Ovary (tissue), 10 donors: ENCODE measurements at places on chromosomes 2 and 18. TPM values are rescaled to one million over a fixed set of nuclear protein-coding genes. Genes with fewer than 3 reads are reported as not detected.
A peak's percentile ranks its signal among the peaks of the same experiment; 100 is the strongest.

DNA sequence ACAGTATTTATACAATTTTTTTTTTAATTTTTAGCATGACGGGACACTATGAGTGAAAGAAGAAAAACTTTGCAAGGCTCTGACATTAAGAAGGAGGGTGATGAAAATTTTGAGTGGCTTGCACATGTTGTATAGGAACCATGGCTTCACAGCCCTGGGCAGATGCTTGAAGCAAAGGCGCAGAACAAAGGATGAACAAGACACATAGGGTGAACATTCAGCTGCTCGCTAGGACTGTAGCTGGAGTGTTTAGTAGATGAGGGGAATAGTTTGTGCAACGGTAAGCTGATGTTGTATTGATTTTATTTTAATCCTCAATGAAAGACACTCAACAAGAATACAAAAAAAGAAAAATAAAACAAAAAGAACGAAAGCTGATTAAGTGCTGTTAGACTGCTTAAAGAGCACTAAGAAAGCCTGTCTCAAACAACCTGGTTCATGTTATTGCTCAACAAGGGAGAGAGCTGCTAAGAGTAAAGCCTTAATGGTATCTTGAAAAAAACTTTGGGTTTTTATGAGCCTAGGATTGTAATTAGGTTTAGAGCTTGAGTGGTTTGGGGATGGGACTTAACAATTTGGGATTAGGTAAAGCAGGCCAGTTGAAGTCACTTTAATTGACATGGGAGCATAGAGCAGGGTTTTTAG, 41.2 kb upstream of the GCFC2 start:
- H3K27me3 ChIP-seq, result no peaks in the 10 kb centered on the region
- H3K4me3 ChIP-seq, result no peak overlapping the region
- H3K27ac ChIP-seq, result no peak overlapping the region
- no peaks in the 10 kb centered on the region for H3K4me1 ChIP-seq
- no peaks in the 10 kb centered on the region for H3K36me3 ChIP-seq

DNA sequence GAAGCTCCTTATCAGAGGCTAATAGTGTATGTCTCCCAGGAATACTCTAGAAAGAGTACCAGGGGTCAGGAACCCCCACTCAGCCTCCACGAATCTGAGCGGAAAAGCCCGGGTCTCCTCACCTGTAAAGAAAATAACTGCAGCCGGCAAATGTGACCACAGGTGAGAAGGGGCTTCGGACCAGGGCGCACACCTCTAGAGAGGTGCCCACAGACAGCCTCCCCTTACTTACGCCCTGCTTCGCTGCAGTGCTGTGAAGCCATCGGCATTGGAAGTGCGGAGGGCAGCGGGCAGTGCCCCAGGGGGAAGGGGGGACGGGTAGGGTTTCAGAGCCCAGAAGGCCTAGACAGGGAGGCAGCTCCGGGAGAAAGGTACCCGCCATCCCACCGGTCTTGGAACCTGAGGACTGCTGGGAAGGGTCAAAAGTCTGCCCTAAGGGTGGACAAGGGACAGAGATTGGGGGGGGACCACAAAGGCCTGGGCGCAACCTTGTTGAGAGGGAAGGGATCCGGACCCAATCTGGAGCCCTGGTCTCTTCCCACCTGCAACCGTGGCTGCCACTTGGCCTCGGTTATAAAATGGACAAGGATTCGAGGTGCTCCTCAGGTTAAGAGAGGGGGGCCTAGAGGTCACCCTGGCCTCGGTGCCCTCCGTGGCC, 642 bp upstream of the STEAP3 start:
- H3K27me3 ChIP-seq, result no peaks in the 10 kb centered on the region
- peak overlapping the region; percentile 43 for H3K4me3 ChIP-seq
- DNase-seq, result no peak
- no peak overlapping the region for H3K27ac ChIP-seq
- H3K4me1 ChIP-seq, result no peaks in the 10 kb centered on the region

DNA sequence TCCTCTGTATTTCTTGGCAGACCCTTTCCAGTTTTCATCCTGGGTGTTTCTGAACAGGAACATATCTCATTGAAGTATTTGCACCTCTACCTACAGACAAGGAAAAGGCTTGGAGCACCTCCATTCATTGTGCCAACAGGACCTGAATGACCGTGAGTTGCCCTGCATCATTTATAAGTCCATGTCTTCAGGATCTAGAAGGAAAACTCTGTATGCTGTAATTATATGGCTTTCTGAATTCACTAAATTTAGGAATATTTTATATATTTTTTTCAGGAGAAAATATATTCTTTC, 402.3 kb upstream of the SLC14A2 start:
- H3K27me3 ChIP-seq, result no peaks in the 10 kb centered on the region
- no peak overlapping the region for H3K4me3 ChIP-seq
- DNase-seq, result no peak
- H3K36me3 ChIP-seq, result no peaks in the 10 kb centered on the region
- H3K4me1 ChIP-seq, result no peaks in the 10 kb centered on the region

- H3K4me3 ChIP-seq, result peak overlapping the region; percentile 52
- no peaks in the 10 kb centered on the region for H3K36me3 ChIP-seq
- DNase-seq, result peak; percentile 73
Measured at GRCh38 chr2:206084870-206085741, 868 bp downstream of the INO80D start.

- H3K27ac ChIP-seq, result no peak overlapping the region
- H3K27me3 ChIP-seq, result no peaks in the 10 kb centered on the region
- no peak overlapping the region for H3K4me3 ChIP-seq
- H3K4me1 ChIP-seq, result no peaks in the 10 kb centered on the region
Measured at GRCh38 chr2:86584151-86584913, 21.1 kb upstream of the CHMP3 start.

OSR1 gene
- total RNA-seq, result 2.5 TPM
